Stimulated activated CD8-positive, alpha-beta memory T cell treated with anti-CD3 and anti-CD28 coated beads, Interleukin-2, amount 100 ng/mL, for 1 hour (primary cell): ENCODE measurements at places on chromosomes 6 and 20.

DNA sequence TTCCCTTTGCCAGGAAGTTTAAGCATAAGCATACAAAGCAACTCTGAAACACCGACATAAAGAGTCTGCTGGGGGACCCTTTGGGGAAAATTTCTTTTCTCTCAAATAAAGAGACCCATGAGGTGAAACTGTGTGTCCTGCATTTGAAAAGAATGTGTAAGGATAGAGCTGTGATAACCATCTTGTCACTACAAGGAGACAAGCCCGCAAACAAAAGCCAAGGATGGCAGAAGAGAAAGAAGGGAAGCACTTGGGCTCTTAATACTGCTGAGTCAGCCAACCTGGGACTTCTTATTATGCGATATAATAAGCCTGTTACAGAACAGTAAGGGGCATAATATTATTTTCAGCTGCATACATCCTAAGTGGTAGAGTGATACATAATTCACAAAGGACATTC is 52.5 kb downstream of the NUDT3 start:
- DNase-seq: no peak

- DNase-seq: no peak
Observed at GRCh38 chr20:19764207-19764606, 6.1 kb downstream of the RIN2 start.

DNA sequence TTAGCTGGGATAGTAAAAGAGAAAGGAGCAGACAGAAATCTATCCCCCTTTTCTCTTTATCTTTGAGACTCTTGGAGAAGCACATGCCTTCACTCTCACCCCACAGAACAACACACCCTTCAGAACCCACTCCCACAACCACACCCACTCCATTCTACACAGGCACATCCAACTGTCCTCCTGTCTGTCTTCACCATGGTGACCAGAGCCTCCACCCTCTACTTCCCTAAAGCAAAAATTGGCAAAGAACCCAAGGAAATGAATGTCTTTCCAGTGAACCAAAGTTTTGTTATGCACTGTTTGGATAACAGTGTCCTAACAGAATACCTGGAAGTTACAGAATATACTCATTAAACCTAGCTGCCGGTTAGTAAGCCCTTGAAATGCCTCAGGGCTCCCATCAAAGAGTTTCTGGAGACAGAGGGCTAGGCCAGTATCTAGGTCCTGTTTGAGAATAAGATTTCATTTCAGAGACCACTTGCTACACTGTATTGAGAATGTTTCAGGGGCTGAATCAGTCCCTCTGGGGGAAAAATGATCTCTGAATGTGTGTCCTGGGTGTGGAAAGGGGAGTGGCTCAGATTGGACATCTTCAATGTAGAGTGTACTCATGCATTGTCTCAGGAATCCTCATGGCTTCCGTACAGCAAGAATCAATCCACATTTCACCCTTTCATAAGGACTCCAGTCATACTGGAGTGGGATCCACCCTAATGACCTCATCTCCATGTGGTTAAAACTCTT is 101.1 kb downstream of the LY86 start:
- no peak for DNase-seq

- no peak for DNase-seq
Observed at GRCh38 chr6:29737707-29738630, 14.7 kb downstream of the HLA-F start.

GRCh38 chr6:26553635-26554446 is 15.7 kb downstream of the HMGN4 start:
- no peak for DNase-seq

DNA sequence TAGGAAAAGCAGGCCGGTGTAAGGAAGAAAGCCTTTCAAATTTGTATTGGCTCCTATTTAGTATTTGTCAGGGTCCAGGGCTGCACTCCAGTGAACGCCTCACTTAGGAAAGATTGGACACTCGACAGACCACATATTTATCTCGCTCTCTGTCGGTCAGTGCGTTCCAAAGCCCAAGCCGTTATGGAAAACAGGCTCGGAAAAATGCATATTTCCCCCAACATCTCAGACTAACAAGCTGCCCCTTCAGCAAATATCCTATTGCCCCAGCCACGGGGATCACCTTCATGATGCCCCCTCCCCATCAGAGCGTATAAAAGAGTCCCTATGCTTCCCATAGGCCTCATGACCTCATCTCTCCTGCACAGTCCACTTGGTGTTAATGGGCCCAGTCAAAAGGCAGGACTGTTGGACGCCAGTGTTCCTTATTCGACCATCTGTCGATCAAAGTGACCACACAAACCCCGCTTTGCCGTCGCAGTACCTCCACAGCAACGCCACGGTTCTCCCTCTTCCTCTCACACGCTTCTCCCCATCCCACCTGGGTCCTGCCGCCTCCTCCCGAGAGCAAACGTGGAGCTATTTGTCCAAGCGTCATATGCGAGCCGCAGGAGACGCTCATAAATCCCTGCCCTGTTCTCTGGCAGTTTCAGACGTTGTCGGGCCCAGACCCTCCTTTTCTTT is 63.3 kb downstream of the NPEPL1 start:
- no peak for DNase-seq

DNA sequence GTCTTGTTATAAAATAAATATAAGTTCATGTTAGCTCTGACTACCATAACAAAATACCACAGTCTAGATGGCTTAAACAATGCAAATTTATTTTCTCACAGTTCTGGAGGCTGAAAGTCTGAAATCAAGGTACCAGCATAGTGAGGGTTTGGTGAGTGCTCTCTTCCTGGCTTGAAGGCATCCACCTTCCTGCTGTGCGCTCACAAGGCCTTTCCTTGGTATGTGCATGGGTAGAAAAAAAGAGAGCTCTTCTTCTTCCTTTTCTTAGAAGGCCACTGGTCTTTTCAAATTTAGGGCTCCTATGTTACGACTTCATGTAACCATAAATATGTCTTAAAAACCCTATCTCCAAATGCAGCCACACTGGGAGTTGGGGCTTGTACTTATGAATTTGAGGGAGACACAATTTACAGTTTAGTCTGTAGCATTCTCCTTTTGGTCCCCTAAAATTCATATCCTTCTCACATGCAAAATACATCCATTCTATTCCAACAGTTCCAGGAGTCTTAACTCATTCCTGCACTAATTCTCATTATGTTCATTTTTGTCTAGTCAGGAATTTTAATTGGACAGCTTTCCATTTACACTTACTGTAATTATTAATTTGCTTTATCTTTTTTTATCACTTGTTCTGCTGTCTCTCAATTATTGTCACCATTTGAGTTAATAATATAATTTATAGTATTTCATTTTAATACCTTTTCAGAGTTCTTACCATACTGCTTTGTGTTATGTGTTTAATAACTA is 381.9 kb upstream of the EPHA7 start:
- DNase-seq: no peak

- DNase-seq: no peak
Observed at GRCh38 chr6:155219858-155220301, 43.9 kb upstream of the CLDN20 start.

GRCh38 chr20:10925767-10926166 is 252.0 kb upstream of the JAG1 start:
- no peak for DNase-seq

DNA sequence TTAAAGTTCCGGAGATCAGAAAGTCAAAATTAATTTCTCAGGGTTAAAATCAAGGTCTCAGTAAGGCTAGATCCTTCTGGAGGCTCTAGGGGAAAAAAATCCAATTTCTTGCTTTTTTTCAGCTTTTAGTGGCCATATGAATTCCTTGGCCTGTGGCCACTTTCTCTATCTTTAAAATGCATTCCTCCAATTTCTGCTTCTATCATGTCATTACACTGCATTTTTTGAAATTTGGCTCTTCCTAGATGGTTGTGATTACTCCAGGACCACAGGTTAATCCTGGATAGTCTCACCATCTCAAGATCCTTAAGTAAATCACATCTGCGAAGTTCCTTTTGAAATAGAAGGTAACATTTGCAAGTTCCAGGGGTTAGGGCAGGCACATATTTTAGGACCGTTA is 1294.9 kb upstream of the CITED2 start:
- no peak for DNase-seq

GRCh38 chr6:136863752-136864151 is 41.4 kb downstream of the PEX7 start:
- no peak for DNase-seq

DNA sequence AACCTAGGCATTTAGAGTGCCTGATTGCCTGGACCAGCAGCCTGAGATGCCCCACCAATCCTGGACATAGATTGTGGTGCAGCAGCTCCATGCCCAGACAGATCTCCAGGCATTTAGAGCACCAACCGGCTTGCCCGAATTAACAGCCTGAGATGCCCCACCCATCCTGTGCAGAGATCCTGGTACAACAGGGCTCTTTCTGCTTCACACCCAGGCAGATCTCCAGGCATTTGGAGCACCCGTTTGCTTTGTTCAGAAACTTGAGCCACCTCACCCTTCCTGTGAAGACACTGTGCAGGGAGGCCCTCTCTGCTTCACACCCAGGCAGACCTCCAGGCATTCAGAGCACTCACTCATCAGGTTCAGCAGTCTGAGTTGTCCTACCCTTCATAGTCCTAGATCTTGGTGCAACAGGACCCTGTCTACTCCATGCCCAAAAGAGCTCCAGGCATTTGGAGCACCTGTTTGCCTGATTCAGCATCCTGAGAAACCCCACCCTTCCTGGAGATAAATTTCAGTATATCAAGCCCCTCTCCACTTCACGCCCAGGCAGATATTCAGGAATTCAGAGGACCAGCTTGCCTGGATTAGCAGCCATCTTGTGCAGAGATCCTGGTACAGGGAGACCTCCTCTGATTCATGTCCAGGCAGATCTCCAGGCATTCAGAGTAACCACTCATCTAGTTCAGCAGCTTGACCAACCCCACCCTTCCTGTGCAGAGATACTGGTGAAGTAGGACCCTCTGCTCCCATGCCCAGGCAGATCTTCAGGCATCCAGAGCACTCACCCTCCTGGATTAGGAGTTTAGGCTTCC is 189.2 kb upstream of the FERMT1 start:
- DNase-seq: no peak

GRCh38 chr6:106145741-106146227 is 59.6 kb downstream of the PRDM1 start:
- DNase-seq: no peak

GRCh38 chr20:52959125-52959524 is 13.0 kb upstream of the TSHZ2 start:
- no peak for DNase-seq

DNA sequence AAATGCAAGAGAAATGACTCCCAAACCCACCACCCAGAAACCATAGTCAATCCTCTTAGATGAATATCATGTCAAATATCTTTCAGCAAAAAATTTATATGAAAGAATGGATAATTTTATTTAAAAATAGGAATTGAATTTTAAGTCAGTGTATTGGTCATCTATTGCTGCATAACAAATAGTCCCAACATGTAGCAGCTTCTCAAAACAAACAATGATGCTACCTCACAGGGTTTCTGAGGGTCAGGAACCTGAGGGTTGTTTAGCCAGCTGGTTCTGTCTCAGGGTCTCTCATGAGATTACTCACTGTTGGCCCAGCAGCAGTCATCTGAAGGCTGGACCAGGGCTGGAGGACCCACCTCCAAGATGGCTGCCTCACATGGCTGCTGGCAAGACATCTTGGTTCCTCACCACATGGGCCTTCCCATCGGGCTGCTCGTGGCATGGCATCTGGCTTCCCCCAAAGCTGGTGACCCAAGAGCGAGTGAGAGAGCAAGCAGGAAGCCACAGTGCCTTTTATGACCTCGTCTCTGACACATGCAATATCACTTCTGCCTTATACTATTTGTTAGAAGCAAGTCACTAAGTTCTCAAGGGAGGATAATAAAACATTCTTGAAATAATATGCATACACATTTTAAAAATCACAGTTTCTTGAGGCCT is 36.3 kb downstream of the BANF2 start:
- DNase-seq: no peak

DNA sequence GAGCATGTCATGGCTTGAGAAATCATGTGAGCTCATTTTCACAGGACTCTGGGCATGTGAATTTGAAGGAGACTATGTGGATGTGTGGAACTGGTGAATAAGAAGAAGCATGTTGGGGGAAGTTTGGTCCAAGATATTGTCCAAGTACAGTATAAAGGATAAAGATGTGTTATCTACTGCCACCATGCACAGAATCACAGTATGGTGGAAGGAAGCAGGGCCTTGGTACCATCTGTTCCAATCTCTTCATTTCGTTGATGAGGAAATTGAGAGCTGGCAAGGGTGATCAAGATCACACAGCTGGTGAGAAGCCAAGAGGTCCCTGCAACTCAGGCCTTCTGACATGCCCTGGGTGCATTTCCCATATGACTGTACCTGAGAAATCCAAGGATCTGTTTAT is 31.5 kb upstream of the RIPOR2 start:
- no peak for DNase-seq

- no peak for DNase-seq
Observed at GRCh38 chr20:6611911-6612605, 155.4 kb upstream of the BMP2 start.

DNA sequence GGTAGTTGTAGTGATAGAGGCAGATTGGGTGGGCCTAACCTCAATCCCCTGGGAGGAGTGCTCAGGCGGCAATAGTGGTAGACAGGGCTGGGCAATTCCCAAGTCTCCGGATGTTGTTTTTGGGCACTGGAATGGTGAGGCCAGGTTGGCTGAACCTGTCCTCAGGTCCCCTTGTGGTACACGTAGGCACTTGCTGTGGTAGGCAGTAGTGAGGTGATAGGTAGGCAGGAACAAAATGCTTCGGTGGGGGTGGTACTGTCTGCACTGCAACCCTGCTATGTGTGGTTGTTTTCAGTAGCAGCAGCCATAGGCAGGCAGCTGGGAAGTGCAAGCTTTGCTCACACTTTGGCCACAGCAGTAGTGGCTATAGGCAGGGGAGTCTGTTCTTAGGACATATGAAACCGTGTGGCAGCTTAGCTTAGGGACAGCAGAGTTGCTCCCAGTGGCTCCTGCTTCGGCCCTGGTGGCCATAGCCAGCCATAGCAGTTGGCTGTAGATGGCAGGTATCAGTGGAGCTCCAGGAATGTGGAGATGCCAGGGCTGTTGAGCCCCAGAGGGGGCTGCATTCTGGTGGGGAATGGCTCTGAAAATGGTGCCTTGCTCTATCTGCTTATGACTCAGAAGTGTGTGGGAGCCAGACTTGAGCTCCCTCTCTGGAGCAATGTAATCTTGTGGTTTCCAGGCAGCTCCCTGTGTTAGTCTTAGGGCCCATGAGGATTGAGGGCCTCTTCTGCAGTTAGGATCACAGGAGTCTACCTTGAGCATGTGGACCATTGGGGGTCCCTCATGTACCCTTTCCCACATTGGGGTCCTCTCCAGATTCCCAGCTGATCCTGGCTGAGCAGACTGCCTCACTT is 241.8 kb upstream of the BMP2 start:
- no peak for DNase-seq
